ENCODE measurements at places on chromosomes 2 and 18.

- DNase-seq = no peak
Measured at GRCh38 chr2:96872591-96873349, 2.9 kb upstream of the SEMA4C start.

- DNase-seq = no peak
Measured at GRCh38 chr2:98382739-98383138, 36.5 kb downstream of the CNGA3 start.

DNA sequence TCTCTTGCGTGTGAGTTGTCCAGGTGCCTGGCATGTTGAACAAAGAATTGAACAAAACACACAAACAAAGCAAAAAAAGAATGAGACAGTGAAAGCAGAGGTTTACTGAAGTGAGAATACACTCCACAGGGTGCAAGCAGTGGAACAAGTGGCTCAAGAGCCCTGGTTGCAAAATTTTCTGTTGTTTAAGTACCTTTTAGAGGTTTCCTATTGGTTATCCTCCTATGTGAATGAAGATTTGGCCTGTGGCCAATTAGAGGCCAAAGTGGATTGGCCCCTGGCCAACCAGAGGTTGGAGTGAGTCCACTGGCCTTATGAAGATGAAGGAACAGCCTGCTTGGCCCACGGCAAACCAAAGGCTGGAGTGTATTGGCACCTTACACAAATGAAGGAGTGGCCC, 1188.5 kb upstream of the NRXN1 start:
- no peak for DNase-seq

GRCh38 chr2:238155761-238156694, 2.7 kb upstream of the ERFE start:
- no peak for DNase-seq

GRCh38 chr2:189751080-189751658, 11.4 kb downstream of the OSGEPL1 start:
- peak; percentile 53 for DNase-seq

GRCh38 chr2:136468799-136469369, 296.5 kb upstream of the THSD7B start:
- no peak for DNase-seq

GRCh38 chr2:12303181-12304030, 413.3 kb upstream of the TRIB2 start:
- DNase-seq = no peak

- no peak for DNase-seq
Measured at GRCh38 chr2:217599906-217600305, 402.9 kb downstream of the TNS1 start.

- DNase-seq = no peak
Measured at GRCh38 chr2:235191978-235192377, 240.2 kb downstream of the SH3BP4 start.

DNA sequence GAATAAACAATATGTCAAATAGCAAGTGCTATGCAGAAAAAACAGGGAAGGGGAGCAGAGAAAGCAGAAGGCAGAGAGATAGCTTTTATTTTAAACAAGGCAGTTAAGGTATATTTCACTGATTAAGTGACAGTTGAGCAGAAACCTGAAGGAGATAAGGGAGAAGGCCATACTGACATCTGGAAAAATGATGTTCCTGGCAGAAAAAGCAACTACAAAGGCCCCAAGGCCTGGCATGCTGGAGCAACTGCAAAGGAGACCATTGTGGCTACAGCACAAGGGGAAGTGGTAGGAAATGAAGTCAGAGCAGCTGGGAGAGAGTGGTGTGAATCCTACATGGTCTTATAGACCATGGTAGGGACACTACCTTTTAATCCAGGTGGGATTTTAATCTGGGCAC, 8.9 kb upstream of the PCBP1 start:
- no peak for DNase-seq

GRCh38 chr2:10784719-10785118, 27.9 kb downstream of the PDIA6 start:
- DNase-seq = no peak

DNA sequence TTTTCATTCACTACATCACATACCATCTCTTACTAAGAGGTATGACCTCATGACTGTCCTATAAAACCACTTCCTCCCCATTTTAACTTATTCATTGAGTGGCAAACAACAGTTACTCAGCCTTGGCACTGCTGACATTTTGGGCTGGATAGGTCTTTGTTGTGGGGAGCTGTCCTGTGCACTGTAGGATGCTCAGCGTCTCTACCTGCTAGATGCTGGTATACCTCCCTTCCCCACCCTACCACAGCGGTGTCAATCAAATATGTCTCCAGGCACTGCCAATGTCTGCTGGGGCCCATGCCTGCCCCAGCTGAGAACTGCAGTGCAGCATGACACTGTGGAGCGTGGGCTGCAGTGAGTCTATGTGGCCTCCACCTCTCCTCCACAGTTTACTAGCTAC, 76.3 kb upstream of the MGAT4A start:
- DNase-seq = no peak

- no peak for DNase-seq
Measured at GRCh38 chr2:237466211-237466610, 20.8 kb upstream of the MLPH start.

DNA sequence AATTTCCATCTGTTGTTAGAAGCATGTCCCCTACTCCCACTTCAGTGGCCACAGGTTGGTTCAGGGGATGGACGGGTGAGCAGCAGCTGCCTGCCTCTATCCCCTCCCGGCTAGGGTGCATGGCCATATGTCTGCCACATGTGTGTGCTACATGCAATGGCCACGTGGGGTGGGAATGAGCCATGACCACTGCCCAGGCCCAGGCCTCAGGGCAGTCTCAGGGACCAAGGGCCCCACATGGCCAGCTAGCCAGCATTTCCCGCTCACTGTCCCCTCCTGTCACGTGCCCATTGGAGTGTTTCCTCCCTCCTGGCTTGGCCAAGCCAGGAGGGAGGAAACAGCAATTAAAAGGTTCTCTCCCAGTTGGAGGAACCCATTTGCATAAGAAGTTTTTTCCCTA, 117.1 kb downstream of the KCNS3 start:
- DNase-seq = no peak
